ENCODE measurements at places on chromosomes 11 and 22.

- DNase-seq, result no peak
Measured at GRCh38 chr11:115170133-115170815, 333.9 kb downstream of the CADM1 start.

- no peak for DNase-seq
Measured at GRCh38 chr11:119727523-119728151, 1.4 kb downstream of the NECTIN1 start.

DNA sequence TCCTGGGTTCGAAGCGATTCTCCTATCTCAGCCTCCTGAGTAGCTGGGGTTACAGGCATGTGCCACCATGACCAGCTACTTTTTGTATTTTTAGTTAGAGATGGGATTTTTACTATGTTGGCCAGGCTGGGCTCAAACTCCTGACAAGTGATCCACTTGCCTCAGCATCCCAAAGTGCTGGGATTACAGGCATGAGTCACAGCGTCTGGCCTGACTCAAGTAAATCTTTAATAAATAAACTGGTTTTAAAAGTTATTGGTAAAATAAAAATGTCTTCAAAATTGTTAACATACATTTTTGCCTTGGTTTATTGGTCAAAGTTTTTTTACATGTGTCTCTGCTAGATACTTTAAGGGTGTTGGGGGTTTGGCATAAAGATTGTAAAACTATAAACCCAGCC, 7.3 kb upstream of the PES1 start:
- no peak for DNase-seq

DNA sequence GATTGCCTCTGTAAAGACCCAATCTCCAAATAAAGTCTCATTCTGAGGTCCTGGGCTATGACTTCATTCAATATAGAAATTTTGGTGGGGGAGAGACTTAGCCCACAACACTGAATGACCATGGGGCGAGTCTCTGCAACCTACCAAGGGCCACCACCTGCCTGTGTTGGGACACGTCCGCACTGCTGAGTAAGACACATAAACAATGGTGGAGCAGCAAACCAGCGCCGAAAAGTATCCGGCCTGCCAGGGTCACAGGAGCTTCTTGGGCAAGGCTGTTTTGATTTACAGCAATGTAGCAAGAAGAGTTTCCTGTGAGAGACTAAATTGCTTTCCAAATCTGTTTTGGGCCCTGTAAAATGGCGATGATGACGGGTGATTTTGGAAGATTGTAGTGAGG, 122.3 kb downstream of the SHANK2 start:
- no peak for DNase-seq

DNA sequence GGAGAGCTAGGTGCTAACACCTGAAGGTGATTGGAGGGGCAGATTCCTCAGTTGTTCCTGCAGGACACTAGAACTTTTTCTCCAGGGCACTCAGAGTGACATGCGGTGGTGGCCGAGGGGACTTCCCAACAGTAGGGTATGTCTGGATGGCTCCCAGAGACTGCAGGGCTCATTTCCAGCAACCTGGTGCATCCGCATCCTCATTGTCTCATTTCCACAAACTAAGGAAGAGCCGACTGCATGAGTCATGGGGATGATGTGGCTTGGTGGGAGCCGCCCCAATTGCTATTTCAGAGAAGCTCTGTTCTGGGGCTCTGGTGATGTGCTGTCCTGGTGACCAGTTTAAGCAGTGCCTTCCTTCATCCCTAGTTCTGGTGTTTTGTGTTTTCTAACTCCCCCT, 2.8 kb upstream of the ROBO4 start:
- peak; percentile 81 for DNase-seq
